ENCODE measurements at places on chromosomes 13 and 19.
A peak's percentile ranks its signal among the peaks of the same experiment; 100 is the strongest.

GRCh38 chr13:19048381-19048780 is 133.2 kb downstream of the TUBA3C start:
- no peak for DNase-seq

GRCh38 chr19:56507446-56508289 is at the start of gene ZNF471:
TSS of gene ZNF471 (plus strand) at chr19:56507855. CDS start at chr19:56511572, 3,717 bp downstream.
- peak; percentile 42 for DNase-seq

DNA sequence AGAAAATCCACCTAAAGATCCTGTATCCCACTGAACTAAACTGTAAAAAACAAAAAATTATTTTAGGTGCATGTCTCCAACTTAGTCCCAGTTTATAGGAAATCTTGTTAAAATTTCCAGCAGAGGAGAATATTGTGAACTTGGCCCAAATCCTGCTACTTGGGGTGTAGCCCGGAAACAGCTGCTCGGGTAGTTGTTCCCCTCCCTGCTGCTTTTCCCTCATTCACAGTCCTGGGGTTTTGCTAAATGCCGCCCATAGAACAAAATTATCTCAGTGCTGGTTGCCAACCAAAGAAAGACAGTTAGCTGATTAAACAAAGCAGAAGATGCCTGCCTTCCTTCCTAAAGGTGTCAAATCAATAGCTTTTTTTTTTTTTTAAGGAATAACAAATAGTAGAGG is 330.5 kb upstream of the KLF12 start:
- no peak for DNase-seq

- no peak for DNase-seq
Observed at GRCh38 chr13:76723551-76724232, 162.5 kb downstream of the KCTD12 start.

DNA sequence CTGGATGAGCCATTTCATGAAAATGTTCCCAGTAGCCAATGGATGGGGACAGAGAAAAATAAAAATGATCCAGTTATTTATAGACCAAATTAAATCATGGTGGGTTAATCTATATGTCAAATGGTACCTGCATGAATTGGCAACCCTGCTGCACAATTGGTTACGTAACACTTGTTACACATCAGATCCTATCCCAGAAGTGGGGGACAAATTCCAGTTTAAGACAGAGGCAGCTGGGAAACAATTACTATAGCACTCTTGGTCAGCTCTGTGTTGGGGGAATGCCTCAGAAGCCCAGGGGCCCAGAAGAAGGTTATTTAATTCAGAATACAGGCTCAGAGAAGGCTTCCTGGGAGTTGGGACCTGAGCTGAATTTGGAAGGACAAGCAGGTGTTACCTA is 81.1 kb upstream of the FLT1 start:
- DNase-seq = no peak

DNA sequence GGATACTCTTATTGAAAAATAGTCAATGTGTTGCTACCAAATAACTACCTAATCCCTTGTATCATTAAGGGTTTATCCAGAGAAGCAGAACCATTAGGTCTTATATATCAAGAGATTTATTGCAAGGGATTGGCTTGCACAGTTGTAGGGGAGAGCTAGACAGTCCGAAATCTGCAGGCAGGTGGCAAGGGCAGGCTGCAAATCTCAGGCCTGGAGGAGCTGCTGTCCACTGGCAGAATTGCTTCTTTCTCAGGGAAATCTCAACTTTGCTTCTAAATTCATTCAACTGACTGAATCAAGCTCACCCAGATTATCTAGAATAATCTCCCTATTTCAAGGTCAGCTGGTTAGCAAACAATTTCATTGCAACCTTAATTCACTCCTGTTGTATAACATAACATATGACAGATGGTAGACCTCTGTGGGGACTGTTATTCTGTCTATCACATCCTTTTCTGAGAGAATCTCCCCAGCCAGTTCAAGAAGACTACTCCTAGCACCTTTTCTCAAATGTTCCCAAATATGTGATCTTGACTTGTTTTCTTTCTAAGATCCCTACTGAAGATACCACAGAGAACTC is 194.2 kb downstream of the NHLRC3 start:
- DNase-seq = no peak

GRCh38 chr19:50607388-50607787 is 32.3 kb downstream of the SYT3 start:
- DNase-seq = no peak

- no peak for DNase-seq
Observed at GRCh38 chr13:75825594-75825993, 189.5 kb downstream of the LMO7 start.

- DNase-seq = no peak
Observed at GRCh38 chr19:49019242-49019932, 2.5 kb upstream of the LHB start.

GRCh38 chr19:32914879-32915660 is 45.5 kb upstream of the SLC7A9 start:
- no peak for DNase-seq

- DNase-seq = no peak
Observed at GRCh38 chr13:104143760-104144416, 1077.7 kb upstream of the SLC10A2 start.

GRCh38 chr13:110788778-110789177 is 75.3 kb downstream of the ING1 start:
- no peak for DNase-seq

GRCh38 chr13:50589139-50589538 is 254.4 kb downstream of the DLEU7 start:
- DNase-seq = no peak

DNA sequence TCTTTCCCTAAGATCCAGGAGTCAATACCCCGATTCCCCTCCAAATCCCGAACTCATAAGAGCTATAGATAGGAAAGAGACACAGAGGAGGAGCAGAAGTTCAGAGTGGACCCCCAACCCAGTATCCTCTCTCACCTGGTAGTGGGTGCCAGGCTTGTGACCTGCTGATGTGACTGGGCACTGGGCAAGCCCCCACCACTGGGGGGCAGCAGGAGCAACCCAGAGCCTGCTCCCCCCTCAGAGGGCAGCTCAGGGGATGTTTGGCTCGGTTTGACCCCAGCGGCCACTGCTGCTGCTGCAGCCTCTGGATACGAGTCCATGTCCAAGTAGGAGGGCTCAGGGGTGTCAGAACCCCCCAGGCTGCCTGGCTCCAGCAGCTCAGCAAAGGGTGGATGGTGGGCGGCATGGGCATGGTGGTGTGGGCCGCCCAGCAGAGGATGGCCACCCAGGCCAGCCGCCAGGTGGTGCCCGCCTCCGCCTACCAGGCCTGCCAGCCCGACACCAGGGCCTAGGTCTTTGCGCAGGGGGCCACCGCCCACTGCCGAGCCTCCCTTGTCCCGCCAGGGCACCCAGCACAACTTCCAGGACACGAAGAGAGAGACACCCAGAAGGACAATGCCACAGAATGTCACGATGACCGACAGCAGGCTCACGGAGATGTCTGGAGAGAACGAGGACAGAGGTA is 7.4 kb downstream of the SYT3 start:
- DNase-seq = no peak

DNA sequence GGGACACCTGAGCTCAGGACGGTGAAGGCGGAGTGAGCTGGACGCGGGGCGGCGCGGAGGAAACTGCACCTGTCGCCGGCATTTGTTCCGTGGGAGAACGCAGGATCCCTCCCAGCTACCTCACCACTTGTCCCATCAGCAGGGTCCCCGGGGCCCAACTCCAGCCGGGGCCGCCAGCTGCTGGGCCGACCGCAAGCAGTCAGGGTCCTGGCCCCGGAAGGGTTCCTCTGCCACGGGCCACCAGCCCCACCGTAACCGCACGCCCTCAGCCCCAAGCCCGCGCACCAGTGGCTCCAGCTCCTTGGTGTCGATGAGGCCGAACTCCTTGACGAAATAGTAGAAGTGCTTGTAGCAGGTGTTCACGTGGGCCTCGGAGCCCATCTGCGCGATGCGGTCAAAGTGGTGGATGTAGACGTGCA is 19.6 kb downstream of the MOB3A start:
- DNase-seq = no peak

DNA sequence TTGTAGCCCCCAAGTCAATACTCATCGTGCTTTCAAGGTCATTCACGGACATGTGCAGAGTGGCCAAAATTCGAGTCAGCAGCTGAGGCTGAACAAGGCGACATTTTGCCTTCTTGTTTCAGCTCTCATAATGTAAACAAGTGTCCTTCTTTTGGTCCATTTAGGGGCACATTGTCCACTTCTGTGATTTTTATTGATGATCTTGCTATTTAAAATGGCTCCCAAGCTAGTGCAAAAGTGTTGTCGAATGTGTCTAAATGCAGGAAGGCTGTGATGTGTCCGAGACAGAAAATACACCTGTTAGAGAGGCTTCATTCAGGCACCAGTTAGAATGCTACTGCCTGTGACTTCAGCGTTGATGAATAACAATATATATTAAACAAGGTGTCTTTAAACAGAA is 405.9 kb downstream of the IRS2 start:
- DNase-seq = no peak

DNA sequence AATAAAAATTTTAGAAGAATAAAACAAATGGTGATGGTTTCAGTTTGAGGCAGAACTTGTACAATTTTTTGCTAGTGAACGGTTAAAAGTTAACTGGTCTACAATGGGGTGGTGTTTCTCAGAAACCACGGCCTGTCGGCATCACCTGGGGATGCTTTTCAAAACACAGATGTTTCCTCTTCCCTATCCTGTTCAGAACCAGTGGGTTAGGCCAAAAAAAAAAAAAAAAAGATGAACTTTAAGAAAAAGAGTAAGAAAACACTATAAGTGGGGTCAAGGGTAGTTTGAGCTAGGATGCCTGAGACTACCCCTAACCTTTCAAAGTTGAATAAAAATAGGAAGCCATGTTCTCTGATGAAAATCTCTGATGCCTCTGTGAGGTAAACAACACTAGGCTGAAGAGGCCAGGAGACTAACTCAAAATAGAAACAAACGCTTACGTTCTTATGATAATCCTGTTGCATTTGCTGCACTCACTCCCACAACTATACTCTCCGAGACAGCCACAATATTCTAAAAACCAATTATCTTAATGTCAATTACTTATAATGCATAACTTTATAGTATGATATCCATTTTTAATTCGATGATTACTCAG is 3.3 kb downstream of the MTIF3 start:
- no peak for DNase-seq

- DNase-seq = no peak
Observed at GRCh38 chr13:97384371-97384770, 49.6 kb upstream of the RAP2A start.

GRCh38 chr19:39943586-39943985 is 9.2 kb upstream of the FCGBP start:
- DNase-seq = no peak

Data from stimulated activated CD4-positive, alpha-beta T cell treated with anti-CD3 and anti-CD28 coated beads, Interleukin-1b, Interleukin-23, amount 100 ng/mL, for 1 hour (primary cell).